ENCODE measurements at places on chromosomes 16 and 17. TPM values are rescaled to one million over a fixed set of nuclear protein-coding genes. Genes with fewer than 3 reads are reported as not detected.

The MYOCD gene
- not detected for total RNA-seq

DNA sequence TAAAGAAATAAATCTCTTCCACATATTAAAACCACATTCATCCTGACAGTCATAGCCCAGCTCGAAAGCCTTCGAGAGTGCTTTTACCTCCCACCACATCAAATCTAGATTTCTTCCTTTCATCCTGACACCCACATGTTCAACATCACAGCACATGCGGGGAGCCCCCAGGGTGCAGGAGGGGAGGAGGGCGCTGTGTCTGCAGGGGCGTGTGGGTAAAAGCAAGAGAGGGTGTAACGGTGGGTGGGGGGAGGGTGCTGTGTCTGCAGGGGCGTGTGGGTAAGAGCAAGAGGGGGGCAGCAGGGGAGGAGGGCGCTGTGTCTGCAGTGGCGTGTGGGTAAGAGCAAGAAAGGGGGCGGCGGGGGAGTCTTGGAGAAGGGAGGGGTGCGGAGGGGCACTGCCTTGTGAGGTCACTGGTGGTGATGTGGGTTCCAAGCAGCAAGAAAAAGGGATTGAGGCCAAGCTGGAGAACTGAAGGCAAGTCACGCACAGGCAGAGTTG lies 34.7 kb downstream of the ADCY9 start:
- DNase-seq = no peak

DNA sequence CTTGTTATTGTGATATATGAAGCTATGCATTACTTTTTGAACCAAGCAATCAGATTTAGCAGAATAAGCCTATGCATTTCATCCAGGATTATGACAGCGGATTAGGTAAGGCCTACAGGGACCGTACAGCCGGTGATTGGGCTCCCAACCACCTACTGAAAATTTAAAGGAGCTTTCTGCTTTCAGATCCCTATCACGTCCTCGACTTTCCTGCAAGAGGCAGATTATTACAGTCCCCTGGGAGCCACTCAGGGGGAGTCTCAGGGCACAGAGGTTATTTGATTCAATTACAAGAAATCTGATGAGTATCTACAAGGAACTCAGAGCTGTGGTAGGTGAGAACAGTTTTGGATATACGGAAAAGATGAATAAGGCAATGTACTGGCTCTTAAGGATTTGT lies 80.7 kb downstream of the HS3ST3B1 start:
- DNase-seq = no peak

DNA sequence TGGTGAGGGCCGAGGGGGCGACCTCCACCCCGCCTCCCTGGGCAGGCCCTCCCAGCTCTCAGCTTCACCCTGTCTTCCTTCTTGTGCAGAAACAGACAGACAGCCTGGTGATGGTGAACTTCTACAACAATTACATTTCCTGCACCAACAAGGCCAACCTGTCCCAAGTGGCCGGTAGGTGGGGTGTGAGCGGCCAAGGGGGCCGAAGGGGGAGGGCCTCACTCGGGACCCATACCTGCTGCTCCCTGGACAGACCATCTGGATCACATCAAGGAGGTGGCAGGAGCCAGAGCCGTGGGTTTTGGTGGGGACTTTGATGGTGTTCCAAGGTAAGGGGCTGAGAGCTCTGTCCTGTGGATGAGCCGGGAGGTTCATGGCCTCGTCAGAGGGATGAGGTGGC lies 20.1 kb downstream of the CHMP1A start:
- DNase-seq = no peak

GRCh38 chr16:84194470-84195200 lies 3.7 kb downstream of the ADAD2 start:
- DNase-seq = no peak

The ZC3H18 gene
- 148 TPM for total RNA-seq

DNA sequence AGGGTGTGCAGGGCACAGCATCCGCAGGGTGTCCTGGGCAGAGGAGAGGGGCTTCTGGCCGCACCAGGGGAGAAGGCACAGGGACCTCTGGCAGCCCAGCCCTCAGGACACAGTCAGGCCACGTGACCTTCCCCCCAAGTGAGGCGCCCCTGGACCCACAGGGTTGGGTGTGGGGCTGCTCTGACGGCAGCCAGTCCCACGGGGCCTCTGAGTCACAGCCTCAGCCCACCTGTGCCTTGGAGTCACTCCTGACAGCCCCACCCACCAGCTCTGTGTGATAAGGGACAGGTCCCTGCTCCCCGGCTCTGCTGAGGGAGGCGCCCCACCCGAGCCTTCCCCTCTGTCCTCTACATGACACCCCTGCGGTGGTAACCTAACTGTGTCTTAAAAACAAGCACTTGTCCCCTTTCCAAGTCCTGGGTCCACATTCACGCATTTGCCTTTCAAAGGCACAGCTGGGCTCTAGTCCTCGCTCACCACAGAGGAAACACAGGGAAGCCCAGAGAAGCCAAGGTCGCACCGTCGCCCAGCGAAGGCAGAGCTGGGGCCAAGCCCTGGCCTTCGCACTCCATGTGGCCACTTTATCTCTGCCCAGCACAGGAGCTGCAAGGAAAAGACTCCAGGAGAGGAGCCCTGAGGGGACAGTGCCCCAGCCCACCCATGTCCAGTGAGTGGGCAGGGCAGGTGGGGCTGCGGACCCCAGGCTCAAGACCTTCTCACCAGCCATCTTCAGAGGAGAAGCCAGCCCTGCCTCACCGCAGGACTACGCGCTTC lies 5.1 kb upstream of the NPTX1 start:
- DNase-seq = no peak

The CRISPLD2 gene
- 1.7 TPM for total RNA-seq

The FN3K gene
- 1.6 TPM for total RNA-seq

The CTF1 gene
- 0.36 TPM for total RNA-seq

- DNase-seq = no peak
Observed at GRCh38 chr16:31009894-31010584, 399 bp downstream of the STX1B start.

- no peak for DNase-seq
Observed at GRCh38 chr16:79186196-79186595, 414.3 kb downstream of the MAF start.

GRCh38 chr17:63816669-63817068 lies 10.6 kb upstream of the PSMC5 start:
- DNase-seq = no peak

- no peak for DNase-seq
Observed at GRCh38 chr16:2596747-2597559, 59.1 kb downstream of the PDPK1 start.

DNA sequence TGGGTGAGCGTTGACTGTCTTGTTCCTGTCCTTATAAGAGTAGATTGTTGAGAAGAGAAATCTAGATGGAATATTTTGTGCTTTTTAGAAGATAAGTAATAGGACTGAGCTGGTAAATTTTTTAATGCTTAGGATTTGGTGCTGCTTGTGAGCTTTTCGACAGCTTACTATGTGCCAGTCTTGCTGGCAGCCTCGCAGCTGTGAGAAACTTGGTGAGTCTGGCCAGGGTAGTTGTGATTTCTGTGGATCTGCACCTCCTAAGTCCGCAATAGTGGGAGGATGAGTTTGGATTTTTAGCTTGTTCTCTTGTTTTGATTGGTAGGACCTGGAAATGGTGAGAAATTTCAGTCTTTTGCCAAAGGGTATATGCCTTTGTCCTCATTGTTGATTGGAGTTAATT lies 3.6 kb downstream of the SOCS7 start:
- DNase-seq = no peak

DNA sequence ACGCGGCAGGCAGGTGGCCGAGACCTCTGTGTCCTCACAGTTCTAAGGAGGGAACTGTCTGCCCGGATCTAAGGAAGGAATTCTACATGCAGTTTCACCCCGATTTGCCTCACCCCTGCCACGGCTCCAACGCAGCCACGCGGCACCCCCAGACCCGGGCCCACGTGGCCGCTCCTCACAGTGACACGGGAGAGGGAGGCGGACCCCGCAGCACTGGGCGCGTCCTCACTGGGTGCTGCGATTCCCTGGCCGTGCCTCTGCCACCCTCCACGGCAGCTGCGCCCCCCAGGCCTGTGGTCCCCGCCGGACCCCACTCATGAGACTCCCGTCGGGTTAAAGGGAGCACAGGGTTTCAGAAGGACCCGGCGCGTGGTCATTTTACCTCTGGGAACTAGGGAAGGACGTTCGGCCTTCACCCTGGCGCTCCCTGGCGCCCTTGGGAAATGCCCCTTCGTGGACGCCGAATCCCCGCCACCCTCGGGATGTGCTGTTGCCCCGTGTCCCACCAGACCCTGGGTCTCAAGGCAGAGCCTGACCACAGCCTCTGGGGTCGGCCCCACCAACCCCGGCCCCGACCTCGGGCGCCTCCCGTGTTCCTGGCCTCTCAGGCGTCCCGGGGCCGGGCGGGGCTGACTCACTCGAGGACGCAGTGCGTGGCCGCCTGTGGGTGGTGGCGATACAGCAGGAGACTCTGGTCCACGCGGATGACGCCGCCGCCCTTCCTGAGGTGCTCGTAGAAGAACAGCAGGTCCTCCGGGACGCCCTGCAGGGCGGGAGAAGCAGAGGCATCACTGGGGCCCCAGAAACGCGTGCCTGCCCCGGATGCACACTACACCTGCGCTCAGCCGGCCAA lies 118.8 kb upstream of the METRNL start:
- DNase-seq = no peak

GRCh38 chr17:79933863-79934652 lies 94.8 kb upstream of the CBX4 start:
- no peak for DNase-seq

DNA sequence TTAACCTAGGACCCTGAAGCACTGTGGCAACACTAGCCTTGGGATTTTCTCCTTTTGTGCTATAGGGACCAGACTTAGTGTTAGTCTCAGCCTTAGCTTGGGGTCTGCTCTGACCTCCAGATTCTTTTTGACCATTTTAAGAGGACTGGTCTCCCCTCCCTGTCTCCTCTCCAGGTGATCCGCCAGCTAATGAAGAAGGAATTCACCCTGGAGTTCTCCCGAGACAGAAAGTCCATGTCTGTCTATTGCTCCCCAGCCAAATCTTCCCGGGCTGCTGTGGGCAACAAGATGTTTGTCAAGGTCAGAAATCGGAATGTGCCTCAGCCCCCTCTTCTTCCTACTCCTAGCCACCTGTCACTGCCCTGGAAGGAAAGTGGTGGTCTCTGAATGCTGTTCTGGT lies 19.5 kb downstream of the ATP2A1 start:
- DNase-seq = no peak

- no peak for DNase-seq
Observed at GRCh38 chr16:49701065-49701685, 154.7 kb downstream of the ZNF423 start.

- DNase-seq = no peak
Observed at GRCh38 chr16:8931859-8932258, 31.8 kb downstream of the USP7 start.

GRCh38 chr16:82510789-82511305 lies 115.9 kb upstream of the CDH13 start:
- no peak for DNase-seq

DNA sequence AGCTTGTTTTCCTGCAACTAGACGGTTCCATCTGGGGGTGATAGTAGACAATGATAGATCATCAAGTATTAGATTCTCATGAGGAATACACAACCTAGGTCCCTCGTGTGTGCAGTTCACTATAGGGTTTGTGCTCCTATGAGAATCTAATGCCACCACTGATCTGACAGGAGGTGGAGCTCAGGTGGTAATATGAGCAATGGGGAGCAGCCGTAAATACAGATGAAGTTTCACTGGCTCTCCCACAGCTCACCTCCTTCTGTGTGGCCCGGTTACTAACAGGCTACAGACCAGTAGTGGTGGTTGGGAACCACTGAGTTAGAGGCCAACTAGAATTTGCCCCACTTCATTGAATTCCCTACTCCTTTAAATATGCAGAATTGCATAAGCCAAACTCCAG lies 147.5 kb upstream of the HSBP1 start:
- DNase-seq = no peak

The C16orf92 gene
- not detected for total RNA-seq

Measured in natural killer cell treated with Interleukin-12 subunit alpha and Interleukin-12 subunit beta and Interleukin-15 and Interleukin-18, amount 100 ng/mL, for 72 hours (primary cell).